ENCODE measurements at places on chromosomes 12 and 14.

DNA sequence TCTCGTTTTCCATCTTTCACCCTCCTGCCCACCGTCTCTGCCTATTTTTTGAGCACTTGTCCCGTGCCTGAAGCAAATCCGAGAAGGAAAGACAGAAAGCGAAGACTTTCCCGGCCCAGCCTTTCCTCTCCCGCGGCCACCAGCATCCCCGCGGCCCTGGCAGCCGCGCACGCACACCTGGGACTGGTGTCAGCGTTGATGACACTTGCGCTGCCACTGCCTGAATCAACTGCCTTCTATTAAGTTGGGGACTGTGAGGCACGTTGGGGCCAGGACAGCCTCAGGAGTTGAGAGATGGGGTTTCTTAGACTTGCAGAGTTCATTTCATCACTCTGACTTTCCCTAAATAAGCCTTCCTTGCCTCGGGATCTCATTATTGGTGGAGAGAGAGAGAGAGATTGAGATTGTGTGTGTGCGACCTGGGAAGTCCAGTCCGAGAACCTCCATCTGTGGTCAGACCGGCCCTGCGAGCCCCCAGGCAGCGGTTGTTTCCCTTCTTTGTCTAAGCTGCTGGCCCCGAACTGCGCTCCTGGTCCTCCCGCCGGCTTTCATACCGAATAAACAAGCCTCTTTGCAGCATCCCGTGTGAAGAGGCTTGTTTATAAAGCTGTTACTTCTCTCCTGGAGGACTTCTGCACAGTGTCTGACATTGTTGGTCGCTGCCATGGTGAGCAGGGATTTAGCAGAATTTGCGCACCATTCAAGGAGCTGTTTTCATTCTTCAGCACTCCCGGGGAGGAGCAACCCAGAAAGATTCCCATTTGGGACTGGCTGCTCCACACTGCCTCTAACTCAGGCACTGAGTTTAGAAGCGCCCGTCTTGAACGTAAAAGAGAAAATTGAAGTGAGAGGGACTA lies 1.5 kb downstream of the PDZRN4 start:
- H3K4me1 ChIP-seq = peaks cover 5% of the 10 kb centered on the region
- H3K27ac ChIP-seq = no peak overlapping the region
- H3K27me3 ChIP-seq = peaks cover 21% of the 10 kb centered on the region
- H3K4me3 ChIP-seq = no peak overlapping the region
- no peaks in the 10 kb centered on the region for H3K36me3 ChIP-seq

DNA sequence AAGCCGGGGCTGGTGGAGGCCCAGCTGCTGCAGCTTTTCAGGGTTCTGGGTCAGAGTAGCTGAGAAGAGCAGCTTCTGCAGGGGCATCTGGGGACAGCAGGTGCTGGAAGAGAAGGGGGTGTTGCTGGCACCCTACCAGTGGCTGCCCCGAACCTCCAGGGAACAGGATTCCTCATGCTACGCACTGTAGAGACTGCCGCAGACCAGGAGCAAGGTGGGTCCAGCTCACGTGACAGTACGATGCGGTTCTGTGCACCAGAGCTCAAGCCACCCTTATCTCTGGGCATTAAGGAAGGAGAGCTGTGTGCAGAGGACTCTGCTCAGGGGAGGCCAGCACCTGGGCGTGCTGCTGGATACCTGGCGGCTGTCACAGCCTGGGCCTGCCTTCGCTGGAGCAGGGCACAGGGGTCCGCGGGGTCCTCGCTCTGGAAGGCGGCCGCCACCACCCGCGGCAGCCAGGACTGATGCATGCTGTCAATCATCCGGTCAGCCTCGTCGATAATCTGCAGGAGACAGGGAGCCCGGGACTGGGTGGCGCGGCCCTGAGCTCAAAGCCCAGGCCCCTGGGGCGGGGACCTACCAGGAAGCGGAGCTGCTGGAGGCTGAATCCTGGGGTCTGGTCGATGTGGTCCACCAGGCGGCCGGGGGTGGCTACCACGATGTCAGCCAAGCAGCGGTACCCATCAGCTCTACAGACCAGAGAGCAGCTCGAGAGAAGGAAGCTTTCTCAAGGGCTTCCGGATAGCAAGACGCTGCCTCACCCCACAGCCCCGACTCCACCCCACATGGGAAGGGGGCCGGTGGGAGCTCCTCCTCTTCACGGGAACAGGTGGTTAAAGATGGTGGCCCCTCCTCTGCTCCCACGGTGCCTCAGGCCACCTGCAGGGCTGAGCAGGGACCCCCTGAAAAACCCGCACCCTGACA lies 2.9 kb downstream of the DDX51 start:
- H3K36me3 ChIP-seq = peaks cover 36% of the 10 kb centered on the region
- H3K27ac ChIP-seq = no peak overlapping the region
- H3K4me3 ChIP-seq = no peak overlapping the region

GRCh38 chr12:106657488-106657887 lies 74.7 kb downstream of the RFX4 start:
- no peaks in the 10 kb centered on the region for H3K36me3 ChIP-seq
- no peak overlapping the region for H3K27ac ChIP-seq
- no peak for DNase-seq
- H3K4me1 ChIP-seq = no peaks in the 10 kb centered on the region
- H3K27me3 ChIP-seq = no peaks in the 10 kb centered on the region
- no peak overlapping the region for H3K4me3 ChIP-seq

DNA sequence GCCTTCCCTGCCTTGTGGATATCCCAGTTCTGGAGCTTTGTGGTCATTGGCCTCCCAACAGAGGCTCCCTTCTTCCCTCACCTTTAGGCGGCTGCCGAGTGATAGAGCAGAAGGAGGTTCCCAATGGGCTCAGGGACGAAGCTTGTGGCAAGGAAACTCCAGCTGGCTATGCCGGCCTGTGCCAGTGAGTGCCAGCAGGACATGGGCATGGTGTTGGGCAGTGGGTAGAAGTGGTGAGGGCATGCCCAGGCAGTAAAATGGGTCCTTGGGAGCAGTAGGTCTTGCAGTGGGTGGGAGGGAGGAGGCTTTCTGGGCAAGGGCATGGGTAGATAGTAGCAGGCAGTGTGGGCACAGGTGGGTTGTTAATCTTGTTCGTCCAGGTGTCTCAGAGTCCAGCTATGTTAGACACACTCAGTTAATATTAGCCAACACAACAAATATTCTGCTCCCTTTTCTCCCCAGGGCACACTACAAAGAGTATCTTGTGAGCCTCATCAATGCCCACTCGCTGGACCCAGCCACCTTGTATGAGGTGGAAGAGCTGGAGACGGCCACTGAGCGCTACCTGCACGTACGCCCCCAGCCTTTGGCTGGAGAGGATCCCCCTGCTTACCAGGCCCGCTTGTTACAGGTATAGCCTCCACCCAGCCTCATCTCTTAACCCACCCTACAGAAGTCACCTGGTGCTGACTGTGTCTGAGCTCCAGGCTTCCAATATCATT lies 1.1 kb upstream of the IRF9 start:
- peak overlapping the region; percentile 94 for H3K27ac ChIP-seq
- peaks cover 74% of the 10 kb centered on the region for H3K36me3 ChIP-seq
- DNase-seq = no peak
- no peak overlapping the region for H3K4me3 ChIP-seq
- H3K27me3 ChIP-seq = no peaks in the 10 kb centered on the region

DNA sequence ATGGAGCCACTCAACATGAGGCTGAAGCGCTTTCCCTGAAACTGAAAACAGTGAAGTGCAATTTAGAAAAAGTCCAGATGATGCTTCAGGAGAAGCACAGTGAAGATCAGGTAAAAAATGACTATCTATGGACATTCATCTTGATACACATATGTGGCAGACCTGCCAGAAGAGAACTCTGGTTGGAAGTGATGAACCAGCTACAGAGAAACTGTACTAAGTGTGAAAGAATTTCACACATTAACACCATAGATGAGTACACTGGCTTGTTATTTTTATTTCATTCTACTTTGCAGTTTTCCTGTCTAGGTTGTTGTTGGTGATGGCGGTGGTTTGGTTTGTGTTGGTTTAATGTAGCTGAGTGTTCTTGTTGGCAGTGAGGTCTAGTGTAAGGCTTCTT lies 174.7 kb downstream of the ESR2 start:
- H3K27me3 ChIP-seq = no peaks in the 10 kb centered on the region
- no peak overlapping the region for H3K27ac ChIP-seq
- no peaks in the 10 kb centered on the region for H3K4me1 ChIP-seq
- no peak for DNase-seq
- H3K4me3 ChIP-seq = no peak overlapping the region
- H3K36me3 ChIP-seq = peaks cover 54% of the 10 kb centered on the region

DNA sequence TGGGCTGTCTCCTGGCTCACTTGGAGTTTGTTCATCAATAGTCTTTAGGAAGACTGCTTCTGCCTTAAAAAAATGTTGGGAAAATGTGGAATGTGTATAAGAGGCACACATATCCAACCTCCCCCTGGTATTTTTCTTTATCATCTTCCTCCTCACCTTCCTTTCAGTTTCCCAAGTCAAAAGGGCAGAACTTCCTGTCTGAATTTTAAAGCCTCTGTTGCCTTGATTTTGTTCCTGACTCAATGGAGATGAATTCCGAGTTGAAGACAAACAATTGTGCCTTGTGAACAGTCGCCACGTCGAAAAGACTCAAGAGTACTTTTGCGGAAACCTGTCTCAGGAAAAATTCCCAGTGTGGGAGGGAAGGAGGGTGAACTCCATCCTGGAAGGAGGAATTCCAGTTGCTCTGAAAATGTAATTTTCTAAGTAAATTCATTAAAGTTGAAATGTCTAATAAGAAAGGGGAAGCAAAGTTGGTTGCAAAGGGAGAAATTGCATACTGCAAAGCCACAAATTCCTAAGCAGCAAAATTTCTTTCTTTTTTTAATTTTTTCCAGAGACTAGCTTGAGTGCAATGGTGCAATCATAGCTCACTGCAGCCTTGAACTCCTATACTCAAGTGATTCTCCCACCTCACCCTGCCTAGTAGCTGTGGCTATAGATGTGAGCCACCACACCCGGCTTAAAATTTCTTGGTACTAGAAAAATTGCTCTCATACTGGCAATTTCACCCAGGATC lies 50.2 kb upstream of the ELK3 start:
- no peak overlapping the region for H3K4me3 ChIP-seq
- H3K27me3 ChIP-seq = no peaks in the 10 kb centered on the region
- H3K36me3 ChIP-seq = no peaks in the 10 kb centered on the region
- no peak overlapping the region for H3K27ac ChIP-seq
- DNase-seq = no peak

GRCh38 chr12:99381992-99382391 lies 265.6 kb upstream of the GARIN6 start:
- H3K4me3 ChIP-seq = no peak overlapping the region
- no peak for DNase-seq
- no peaks in the 10 kb centered on the region for H3K36me3 ChIP-seq
- H3K27ac ChIP-seq = no peak overlapping the region
- no peaks in the 10 kb centered on the region for H3K4me1 ChIP-seq

DNA sequence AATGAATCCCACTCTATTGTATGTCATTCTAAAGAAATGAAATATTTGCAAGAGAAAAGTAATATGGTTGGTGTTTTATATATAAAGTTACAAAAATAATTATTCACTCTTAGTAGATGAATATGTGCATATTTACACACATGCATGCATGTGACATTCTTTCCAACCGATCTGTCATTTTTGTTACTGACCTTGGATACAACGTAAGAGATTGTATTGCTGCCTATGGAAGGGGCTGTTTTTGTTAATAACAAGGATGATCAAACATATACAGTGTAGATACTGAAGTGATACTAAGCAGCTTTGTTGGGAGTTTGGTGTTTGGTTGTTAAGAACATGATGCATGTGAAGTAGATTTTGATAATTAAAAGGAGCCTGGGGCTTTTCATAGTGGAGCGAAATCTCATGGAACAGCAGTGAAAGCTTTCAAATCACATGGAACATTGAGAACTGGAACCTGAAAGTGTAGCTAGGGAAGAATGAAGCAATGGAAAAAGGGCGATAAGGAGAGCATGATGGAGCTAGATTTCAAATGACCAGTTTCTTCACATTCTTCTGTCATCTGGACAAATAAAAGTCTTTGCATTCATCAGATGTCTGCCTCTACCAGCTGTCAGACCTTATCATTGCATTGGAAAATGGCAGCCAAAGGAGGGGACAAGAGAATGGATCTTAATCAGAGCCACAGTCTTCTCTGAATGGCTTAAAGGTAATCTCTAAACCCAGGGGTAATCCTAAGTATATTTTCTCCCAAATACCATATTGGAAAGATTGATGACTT lies 10.0 kb downstream of the BORCS5 start:
- no peak overlapping the region for H3K27ac ChIP-seq
- H3K4me1 ChIP-seq = peaks cover 9% of the 10 kb centered on the region
- DNase-seq = no peak

- no peak overlapping the region for H3K4me3 ChIP-seq
- no peaks in the 10 kb centered on the region for H3K27me3 ChIP-seq
- H3K36me3 ChIP-seq = no peaks in the 10 kb centered on the region
These were observed 217.1 kb downstream of the SLC38A4 start for GRCh38 chr12:46608431-46609272.

DNA sequence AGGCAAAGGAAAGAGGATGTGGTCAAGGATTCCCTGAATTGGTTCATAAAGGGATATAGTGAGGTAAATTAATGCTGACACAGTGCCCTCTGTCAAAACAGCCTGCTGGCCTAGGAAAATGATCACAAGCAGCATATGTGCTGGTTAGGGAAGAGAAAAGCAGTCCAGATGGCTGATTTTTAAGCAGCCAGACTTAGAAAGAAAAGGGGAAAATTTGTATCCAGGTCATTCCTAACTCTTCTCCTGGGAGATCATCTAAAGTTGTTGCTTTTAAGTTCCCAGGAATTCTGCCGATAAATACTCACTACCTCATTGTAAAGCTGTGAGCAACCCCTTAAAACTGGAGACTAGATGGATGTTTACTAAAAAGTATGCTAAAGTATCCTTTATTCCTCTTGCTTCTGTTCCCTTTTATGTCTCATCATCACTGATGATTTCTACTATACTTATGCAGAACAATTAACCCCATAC lies 46.4 kb upstream of the CNOT2 start:
- DNase-seq = no peak
- H3K27ac ChIP-seq = no peak overlapping the region
- H3K36me3 ChIP-seq = no peaks in the 10 kb centered on the region
- H3K4me1 ChIP-seq = no peaks in the 10 kb centered on the region

All from natural killer cell (primary cell).